ENCODE measurements at places on chromosomes 4 and X. TPM values are rescaled to one million over a fixed set of nuclear protein-coding genes. Genes with fewer than 3 reads are reported as not detected.

Gene STOX2
- not detected for total RNA-seq

GRCh38 chr4:145533001-145533400, 51.3 kb downstream of the SMAD1 start:
- no peaks in the 10 kb centered on the region for H3K27me3 ChIP-seq
- no peak overlapping the region for H3K27ac ChIP-seq
- no peaks in the 10 kb centered on the region for H3K36me3 ChIP-seq
- H3K4me3 ChIP-seq, result no peak overlapping the region
- no peak for DNase-seq
- peaks cover 1% of the 10 kb centered on the region for H3K4me1 ChIP-seq

Gene C4orf46
- total RNA-seq, result 15.5 TPM

GRCh38 chr4:107379054-107379869, 340.8 kb downstream of the PAPSS1 start:
- H3K27me3 ChIP-seq, result no peaks in the 10 kb centered on the region
- H3K36me3 ChIP-seq, result no peaks in the 10 kb centered on the region
- no peak for DNase-seq

Gene CD38
- 87.4 TPM for total RNA-seq

Gene FBXO8
- 19.8 TPM for total RNA-seq

Gene TMSB15A
- total RNA-seq, result 0.42 TPM

GRCh38 chr4:71187404-71188155, 151.2 kb upstream of the SLC4A4 start:
- peaks cover 25% of the 10 kb centered on the region for H3K4me1 ChIP-seq
- peak overlapping the region; percentile 32 for H3K27ac ChIP-seq
- DNase-seq, result no peak
- H3K27me3 ChIP-seq, result peaks cover 67% of the 10 kb centered on the region
- peak overlapping the region; percentile 71 for H3K4me3 ChIP-seq
- no peaks in the 10 kb centered on the region for H3K36me3 ChIP-seq

DNA sequence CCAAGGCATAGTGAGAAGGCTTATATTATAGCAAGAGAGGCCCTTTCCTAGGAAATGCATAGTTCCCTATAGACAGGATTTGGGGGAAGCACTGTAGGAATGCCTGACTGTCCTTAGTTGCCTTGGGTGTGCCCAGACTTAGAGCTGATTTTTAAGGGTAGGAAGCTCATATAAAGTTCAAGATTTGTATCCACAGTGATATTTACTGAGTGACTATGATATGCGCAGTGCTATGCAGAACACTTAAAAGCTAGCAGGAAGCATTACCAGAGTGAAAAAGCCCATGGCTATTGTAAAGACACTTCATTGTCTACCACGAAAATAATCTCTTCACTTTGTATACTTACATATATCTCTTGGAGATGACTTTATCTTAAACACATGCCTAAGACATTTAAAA, 50.1 kb upstream of the IL13RA1 start:
- no peaks in the 10 kb centered on the region for H3K27me3 ChIP-seq
- peaks cover 24% of the 10 kb centered on the region for H3K36me3 ChIP-seq
- no peak overlapping the region for H3K4me3 ChIP-seq
- H3K27ac ChIP-seq, result no peak overlapping the region
- H3K4me1 ChIP-seq, result no peaks in the 10 kb centered on the region
- no peak for DNase-seq

- H3K4me1 ChIP-seq, result no peaks in the 10 kb centered on the region
- H3K36me3 ChIP-seq, result no peaks in the 10 kb centered on the region
- no peak for DNase-seq
- no peak overlapping the region for H3K4me3 ChIP-seq
- H3K27ac ChIP-seq, result no peak overlapping the region
Observed at GRCh38 chr4:53653484-53654053, 62.3 kb upstream of the LNX1 start.

DNA sequence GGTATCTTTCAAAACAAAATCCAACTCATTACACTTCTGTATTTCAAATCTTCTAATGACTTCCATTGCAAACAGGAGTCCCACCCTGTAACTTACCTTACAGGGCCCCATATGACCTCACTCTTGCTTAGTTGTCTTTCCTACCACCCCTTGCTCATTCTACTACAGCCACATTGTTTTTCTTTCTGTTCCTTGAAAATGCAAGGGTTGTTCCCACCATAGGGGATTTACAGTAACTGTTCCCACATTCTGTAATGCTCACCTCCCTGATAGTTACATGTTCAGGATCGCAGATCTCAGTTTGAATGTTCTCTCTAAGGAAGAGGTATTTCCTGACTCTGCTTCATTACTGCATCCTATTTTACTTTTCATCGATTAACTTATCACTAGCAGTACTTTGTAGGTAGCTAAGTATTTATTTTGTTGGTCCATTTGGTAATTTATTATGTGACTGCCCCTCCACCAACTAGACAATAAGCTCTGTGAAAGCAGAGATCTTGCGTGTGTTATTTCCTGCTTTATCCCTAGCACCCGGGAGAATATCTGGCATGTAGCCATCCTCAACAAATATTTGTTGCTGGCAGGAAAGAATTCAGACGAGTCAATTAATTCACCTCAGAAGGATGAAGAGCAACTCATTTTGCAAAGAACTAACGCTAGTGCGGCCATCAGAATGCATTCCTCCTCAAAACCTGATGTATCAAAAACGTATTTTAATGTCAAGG, 21.4 kb downstream of the MAOB start:
- H3K4me1 ChIP-seq, result no peaks in the 10 kb centered on the region
- no peaks in the 10 kb centered on the region for H3K27me3 ChIP-seq
- DNase-seq, result no peak
- H3K36me3 ChIP-seq, result no peaks in the 10 kb centered on the region
- no peak overlapping the region for H3K4me3 ChIP-seq

DNA sequence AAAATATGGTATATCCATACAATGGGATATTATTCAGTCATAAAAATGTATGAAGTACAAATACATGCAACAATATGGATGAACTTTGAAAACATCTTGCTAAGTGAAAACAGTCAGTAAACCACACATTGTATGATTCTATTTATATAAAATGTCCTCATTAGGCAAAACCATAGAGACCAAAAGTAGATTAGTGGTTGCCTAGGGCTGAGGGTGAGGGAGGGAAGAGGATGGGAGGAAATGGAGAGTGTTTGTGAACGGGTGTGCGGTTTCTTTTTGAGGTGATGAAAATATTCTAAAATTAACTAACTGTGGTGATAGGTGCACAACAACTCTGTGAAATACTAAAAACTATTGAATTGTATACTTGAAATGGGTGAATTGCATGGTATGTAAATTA, 29.6 kb downstream of the TEX11 start:
- no peak overlapping the region for H3K27ac ChIP-seq
- no peaks in the 10 kb centered on the region for H3K36me3 ChIP-seq
- H3K27me3 ChIP-seq, result peaks cover 2% of the 10 kb centered on the region

DNA sequence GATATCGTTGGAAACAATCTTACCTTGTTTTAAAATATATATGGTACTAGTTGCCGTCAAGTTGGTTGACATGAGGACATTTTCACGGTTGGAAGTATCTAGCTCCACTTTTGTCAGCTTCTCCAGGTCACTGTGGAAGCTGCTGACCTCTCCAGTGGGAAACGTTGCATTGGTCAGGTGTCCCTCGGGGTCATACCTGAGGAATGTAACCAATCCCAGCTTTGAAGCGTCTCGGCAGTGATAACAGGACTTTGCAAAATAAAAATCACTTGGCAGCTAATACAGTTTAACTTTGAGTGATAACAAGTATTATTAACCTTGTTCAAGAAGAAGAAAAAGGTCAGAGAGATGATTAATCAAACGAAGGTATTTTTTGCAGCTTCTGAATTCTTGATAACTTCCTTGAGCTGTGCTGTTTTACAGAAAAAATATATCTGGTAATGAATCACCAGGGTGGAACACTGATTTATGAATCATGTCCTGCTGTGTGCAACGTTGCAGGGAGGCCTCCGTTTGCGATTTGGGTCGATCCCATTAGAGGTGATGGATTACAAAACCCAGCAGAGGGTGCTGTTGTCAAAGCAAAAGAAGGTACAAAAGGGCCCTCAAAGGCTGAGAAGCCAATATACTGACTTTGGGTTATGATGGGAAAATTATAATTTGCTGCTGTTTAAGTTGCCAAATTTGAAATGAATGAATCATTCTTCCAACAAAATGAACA, 60.1 kb downstream of the SH2D1A start:
- peak; percentile 38 for DNase-seq
- peaks cover 11% of the 10 kb centered on the region for H3K4me1 ChIP-seq
- H3K4me3 ChIP-seq, result no peak overlapping the region
- no peak overlapping the region for H3K27ac ChIP-seq

GRCh38 chr4:119205690-119206089, 6.8 kb upstream of the USP53 start:
- peaks cover 10% of the 10 kb centered on the region for H3K4me1 ChIP-seq
- peaks cover 9% of the 10 kb centered on the region for H3K27me3 ChIP-seq
- no peaks in the 10 kb centered on the region for H3K36me3 ChIP-seq
- H3K4me3 ChIP-seq, result no peak overlapping the region
- H3K27ac ChIP-seq, result no peak overlapping the region

- no peak for DNase-seq
- no peaks in the 10 kb centered on the region for H3K27me3 ChIP-seq
- no peaks in the 10 kb centered on the region for H3K36me3 ChIP-seq
- no peak overlapping the region for H3K4me3 ChIP-seq
Observed at GRCh38 chrX:148979786-148980185, 479.4 kb downstream of the AFF2 start.

GRCh38 chr4:8915201-8916200, 43.9 kb upstream of the HMX1 start:
- H3K27ac ChIP-seq, result no peak overlapping the region
- no peaks in the 10 kb centered on the region for H3K27me3 ChIP-seq
- no peak overlapping the region for H3K4me3 ChIP-seq
- H3K4me1 ChIP-seq, result no peaks in the 10 kb centered on the region

Gene APBB2
- 0.45 TPM for total RNA-seq

Gene GYG2
- total RNA-seq, result not detected

Gene GRID2
- total RNA-seq, result not detected

DNA sequence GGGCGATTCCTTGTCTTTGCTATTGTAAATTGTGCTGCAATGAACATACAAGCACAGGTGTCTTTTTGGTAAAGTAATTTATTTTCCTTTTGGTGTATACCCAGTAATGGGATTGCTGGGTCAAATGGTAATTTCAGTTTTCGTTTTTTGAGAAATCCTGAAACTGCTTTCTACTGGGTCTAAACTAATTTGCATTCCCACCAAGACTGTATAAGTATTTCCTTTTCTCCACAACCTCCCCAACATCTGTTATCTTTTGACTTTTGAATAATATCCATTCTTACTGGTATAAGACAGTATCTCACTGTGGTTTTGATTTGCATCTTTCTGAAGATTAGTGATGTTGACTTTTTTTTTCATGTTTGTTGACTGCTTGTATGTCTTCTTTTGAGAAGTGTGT, 2506.0 kb downstream of the PCDH7 start:
- H3K27ac ChIP-seq, result no peak overlapping the region
- H3K36me3 ChIP-seq, result no peaks in the 10 kb centered on the region
- no peaks in the 10 kb centered on the region for H3K4me1 ChIP-seq
- DNase-seq, result no peak

DNA sequence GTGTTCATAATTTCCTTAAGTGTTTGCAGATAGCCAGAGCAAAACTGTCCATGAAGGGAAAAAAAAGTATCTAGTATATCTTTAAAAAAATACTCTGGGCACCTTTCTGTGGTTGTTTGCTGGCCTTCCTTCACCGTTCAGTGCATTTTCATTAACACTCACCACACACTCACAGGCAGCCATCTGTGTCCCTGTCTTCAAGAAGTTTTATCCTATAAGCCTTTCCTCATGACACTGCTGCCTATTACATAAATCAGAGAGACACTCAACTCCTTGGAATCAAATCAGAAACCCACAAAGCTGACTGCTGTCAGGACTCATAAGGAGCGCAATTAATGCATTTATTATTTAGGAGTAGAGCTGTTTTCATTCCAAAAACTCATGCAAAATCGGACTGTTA, 1720.2 kb downstream of the PCDH7 start:
- DNase-seq, result no peak
- no peaks in the 10 kb centered on the region for H3K27me3 ChIP-seq
- no peak overlapping the region for H3K4me3 ChIP-seq
- no peaks in the 10 kb centered on the region for H3K4me1 ChIP-seq
- H3K36me3 ChIP-seq, result no peaks in the 10 kb centered on the region

DNA sequence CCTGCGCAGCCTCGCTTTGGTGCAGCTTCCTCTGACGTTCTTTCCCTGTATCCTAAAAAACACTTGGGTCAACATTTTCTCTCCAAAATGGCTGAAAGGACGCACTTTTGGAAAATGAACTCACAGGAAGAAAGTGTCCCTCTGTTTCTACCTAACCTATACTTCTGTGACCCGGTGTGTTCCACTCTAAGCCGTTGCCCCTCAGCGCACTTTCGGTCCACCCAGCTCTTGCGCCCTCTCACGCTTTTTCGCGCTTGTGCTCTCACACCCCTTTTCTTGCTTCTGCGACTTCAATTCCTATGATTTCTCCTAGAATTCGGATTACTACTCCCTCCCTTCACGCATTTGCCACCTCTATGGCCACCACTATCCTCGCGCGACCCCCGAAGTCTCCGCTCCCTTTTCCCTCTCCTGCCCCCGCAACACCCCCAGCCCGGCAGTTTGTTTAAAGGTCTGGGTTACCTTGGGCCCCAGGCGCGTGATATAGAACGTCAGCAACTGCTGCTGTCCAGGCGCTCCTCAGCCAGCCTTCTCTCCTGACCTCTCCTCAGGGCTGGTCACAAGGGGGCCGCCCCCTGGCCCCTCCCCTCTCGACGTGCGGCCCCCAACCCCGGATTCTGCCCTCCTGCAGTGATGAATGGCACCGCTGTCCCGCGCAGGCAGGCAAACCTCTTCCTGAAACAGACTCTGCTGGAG, at the start of gene USP51:
USP51 (minus strand) TSS at position 535 of the 696 bp plus-strand sequence. CDS start 909 bp downstream, outside the sequence.
- H3K36me3 ChIP-seq, result no peaks in the 10 kb centered on the region
- no peaks in the 10 kb centered on the region for H3K27me3 ChIP-seq
- peaks cover 16% of the 10 kb centered on the region for H3K4me1 ChIP-seq
- DNase-seq, result peak; percentile 6
- H3K4me3 ChIP-seq, result peak within 1 kb of the TSS; percentile 83

DNA sequence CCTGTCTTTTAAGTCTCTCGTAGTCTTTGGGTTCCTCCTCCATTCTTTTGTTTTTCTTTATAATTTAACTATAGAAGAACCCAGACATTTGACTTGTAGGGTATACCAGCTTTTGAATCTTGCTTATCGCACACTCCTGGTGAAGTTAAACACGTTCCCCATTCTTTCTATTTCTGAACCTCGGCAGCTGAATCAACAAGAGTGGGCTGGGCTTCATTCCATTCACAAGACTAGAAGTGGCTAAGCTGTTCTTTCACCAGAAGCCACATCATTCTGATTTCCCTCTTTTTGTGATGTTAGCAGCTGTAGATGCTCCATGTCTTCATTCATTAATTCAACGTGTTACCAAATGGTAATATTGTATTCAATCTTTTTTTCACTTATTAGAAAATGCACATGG, 167.9 kb downstream of the CORIN start:
- H3K27ac ChIP-seq, result no peak overlapping the region
- no peak overlapping the region for H3K4me3 ChIP-seq
- no peaks in the 10 kb centered on the region for H3K4me1 ChIP-seq
- no peaks in the 10 kb centered on the region for H3K36me3 ChIP-seq

Gene SH3RF1
- 0.17 TPM for total RNA-seq

GRCh38 chr4:57156242-57156990, 46.2 kb upstream of the IGFBP7 start:
- no peaks in the 10 kb centered on the region for H3K4me1 ChIP-seq
- no peak for DNase-seq
- H3K36me3 ChIP-seq, result no peaks in the 10 kb centered on the region

- no peaks in the 10 kb centered on the region for H3K27me3 ChIP-seq
- no peak overlapping the region for H3K27ac ChIP-seq
- peaks cover 48% of the 10 kb centered on the region for H3K4me1 ChIP-seq
- no peak for DNase-seq
Observed at GRCh38 chr4:158807691-158808090, 38.9 kb downstream of the FNIP2 start.

GRCh38 chrX:134603806-134604700, 54.2 kb downstream of the PLAC1 start:
- no peaks in the 10 kb centered on the region for H3K36me3 ChIP-seq
- H3K4me3 ChIP-seq, result no peak overlapping the region
- H3K27me3 ChIP-seq, result no peaks in the 10 kb centered on the region
- H3K27ac ChIP-seq, result no peak overlapping the region
- DNase-seq, result no peak

Gene MAGEA6
- total RNA-seq, result not detected
